ENCODE measurements at places on chromosomes 1 and 21.

DNA sequence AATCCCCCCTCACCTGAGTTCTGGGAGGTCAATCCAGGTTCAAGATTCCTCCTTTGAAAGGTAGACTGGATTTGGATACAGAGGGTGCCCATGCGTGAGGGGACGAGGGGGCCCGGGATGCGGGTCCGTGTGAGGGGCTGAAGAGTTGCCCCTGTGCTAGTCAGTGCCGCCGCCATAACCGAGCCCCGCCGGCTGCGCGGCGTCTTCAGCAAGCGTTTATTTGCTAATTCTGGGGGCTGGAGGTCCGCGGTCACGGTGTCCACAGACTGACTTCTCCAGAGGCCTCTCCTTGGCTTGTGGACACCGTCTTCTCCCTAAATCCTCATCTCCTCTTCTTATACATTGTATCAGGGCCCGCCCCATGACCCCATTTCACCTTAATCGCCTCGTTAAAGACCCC lies 20.9 kb upstream of the SAMD11 start:
- DNase-seq = no peak

GRCh38 chr1:247228133-247228532 lies 27.7 kb upstream of the VN1R5 start:
- no peak for DNase-seq

- no peak for DNase-seq
Observed at GRCh38 chr1:94599095-94599813, 57.7 kb upstream of the F3 start.

GRCh38 chr21:39923476-39923875 lies 56.2 kb downstream of the PCP4 start:
- no peak for DNase-seq

DNA sequence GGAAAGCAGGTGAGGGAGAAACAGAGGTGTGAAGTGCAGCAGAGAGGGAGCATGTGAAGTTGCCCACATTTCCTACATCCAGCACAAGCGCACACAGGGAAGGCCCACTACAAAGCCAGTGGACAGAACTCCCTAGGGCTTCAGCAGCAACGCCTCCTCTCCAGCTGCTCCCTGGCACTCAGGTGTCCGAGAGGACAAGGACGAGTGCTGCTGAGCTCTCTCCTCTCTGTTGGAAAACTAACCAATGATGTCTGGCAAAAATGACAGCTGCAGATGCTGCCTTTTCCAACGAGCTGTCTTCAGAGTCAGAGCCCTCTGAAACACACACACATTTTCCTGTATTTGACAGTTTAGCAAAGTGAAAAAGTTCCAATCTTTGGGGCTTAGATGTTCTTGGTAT lies 86.8 kb downstream of the HSF2BP start:
- no peak for DNase-seq

All from CD4-positive, alpha-beta T cell treated with Interleukin-12 subunit alpha and Interleukin-12 subunit beta, for 1 hour (primary cell).